Suppressor macrophage (primary cell): ENCODE measurements at places on chromosomes 16 and 17.

DNA sequence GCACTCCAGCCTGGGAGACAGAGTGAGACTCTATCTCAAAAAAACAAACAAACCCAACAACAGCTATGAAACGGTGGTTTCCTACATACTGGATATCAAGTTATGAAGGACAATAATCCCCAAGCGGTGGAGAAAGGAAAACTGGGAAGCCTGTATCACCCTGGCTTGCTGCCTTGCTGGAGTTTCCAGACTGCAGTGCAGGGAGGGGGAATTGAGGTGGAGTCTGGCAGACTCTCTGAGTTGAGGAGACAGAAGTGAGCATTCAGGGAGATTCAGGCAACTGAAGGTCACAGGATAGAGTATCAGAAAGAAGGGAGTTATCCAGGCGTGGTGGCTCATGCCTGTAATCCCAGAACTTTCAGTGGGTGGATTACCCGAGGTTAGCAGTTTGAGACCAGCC is 11.9 kb downstream of the QRICH2 start:
- no peak for DNase-seq

GRCh38 chr16:8958344-8959167 is 5.2 kb downstream of the USP7 start:
- DNase-seq = peak; percentile 59

- no peak for DNase-seq
Observed at GRCh38 chr16:68374246-68374805, 63.5 kb downstream of the PRMT7 start.

DNA sequence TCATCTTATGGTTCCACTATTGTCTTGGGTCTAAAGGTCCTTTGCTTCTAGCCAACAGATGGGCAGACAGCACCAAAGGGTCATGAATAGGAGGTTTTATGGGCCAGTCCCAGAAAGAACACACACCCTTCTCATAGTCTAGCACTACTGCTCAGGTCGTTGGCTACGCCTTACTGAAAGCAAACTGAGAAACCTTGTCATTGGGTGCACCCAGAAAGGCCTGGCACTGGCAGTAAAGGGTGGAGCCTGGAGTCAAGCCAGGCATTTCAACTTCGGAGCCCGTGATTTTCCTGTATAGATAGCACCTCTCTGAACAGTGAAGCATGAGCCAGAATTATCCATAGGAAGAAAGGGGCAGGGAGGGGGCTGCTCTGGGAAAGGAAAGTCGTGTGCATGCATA is 74.9 kb downstream of the VAT1L start:
- no peak for DNase-seq

- DNase-seq = peak; percentile 62
Observed at GRCh38 chr17:17723354-17724261, 42.4 kb downstream of the RAI1 start.

- DNase-seq = no peak
Observed at GRCh38 chr17:65544672-65545071, 16.8 kb downstream of the AXIN2 start.

- no peak for DNase-seq
Observed at GRCh38 chr17:60671482-60671881, 6.2 kb upstream of the BCAS3 start.

DNA sequence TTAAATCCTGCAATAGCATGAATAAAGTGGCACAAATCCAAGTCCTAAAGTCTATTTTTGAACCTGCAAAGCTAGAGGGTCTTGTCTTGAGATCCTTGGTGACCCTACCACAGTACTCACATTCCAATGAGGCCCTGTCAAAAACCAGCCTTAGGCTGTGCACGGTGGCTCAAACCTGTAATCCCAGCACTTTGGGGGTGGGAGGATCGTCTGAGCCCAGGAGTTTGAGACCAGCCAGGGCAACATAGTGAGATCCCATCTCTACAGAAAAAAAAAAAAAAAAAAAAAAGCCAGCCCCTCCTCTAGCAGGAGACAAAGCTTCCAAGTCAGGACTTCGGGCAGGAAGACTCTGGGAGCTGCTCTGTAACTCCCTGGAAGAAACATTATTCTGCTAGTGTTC is 16.3 kb downstream of the CYTH1 start:
- DNase-seq = no peak

DNA sequence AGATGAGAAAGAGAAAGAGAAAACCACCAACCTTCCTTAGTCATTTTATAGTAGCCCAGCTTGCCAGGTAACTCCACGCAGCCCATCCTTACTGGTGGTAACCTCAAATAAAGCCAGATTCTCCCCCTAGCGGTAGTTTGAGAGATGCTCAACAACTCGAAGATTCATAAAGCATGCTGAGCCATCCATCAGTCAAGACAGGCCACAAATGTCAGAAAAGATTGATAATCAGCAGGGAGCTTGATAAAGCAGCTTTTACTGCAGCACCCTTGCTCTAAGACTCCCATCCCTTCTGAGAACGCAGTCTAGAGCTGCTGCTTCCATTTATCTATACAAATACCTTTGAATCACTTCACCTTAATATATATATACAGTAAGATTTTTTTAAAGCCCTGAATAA is 451.5 kb upstream of the HSBP1 start:
- peak; percentile 31 for DNase-seq

DNA sequence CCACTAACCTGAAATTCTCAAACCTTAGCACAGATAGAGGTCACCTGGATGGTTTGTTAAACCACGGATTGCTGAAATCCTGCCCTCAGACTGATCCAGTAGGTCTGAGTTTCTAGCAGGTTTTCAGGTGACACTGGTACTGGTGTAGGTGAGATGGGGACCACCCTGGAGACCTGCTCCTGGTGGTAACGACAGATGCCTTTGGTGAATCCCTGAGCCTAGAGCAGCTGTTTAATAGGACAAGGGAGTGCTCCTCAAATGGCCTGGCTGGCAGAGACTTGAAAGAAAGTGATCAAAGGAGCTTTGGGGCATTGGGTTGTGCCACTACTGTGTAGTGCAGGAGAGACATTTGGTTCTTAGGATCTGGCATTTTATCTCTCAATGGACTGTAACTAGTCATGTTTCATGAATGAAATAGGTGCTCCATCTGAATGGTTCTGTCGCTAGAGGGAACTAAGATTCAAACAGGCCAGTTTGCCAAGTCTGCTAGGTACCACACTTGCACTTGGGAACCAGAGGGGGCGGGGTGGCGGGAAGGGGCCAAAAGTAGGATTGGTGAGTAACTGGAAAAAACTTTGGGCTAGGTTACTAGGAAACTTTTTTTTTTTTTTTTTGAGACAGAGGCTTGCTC is 2.9 kb upstream of the IFI35 start:
- DNase-seq = no peak

- DNase-seq = peak; percentile 91
Observed at GRCh38 chr16:53099318-53100130, 44.7 kb downstream of the CHD9 start.

DNA sequence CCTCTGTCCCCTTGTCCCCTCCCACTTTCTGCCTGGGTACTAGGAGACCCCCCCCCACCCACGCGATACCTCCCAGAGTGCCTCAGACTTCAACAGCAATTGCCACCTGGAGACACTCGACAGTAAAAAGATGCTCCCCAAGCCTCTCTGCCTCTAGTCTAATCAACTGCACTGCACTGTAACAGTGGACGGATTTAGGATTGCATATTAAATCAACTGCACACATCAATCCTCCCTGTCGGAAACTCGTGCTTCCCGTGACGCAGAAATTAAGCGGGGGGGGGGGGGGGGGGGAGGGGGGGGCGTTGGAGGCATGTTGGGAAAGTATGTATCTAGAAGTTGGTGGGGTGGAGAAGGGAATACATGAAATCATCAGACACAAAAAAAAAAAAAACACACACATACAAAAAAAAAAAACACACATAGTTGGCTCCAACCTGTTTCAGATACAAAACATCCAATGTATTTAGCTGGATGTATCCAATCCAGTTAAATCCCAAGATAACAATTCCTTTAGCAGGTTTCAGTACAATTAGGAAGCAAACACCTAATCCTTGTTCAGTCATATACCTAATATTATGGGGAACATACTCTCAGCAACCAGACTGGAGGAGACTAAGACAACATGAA is 29.7 kb downstream of the FAM222B start:
- peak; percentile 66 for DNase-seq

DNA sequence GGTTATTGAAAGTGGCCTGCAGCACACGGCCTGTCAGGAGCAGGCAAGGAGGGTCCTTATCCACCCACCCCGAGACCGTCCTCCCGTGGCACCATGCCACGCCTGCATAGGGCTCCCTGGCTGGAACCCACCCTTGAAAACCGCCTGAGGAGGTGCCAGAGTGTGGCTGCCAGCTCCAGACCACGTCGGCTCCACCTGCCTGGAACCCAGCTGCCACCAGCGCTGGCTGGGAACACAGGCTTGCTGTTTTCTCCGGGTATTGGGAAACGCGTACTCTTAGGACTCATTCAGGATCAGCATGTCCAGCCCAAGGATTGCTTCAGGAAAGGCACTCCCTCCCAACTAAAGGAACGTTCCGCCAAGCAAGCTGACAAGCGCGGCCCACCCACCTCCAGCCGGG is 6.7 kb downstream of the ARL16 start:
- DNase-seq = no peak

GRCh38 chr17:17106756-17107155 is 64.5 kb downstream of the MPRIP start:
- DNase-seq = no peak

- peak; percentile 89 for DNase-seq
Observed at GRCh38 chr16:89031715-89032659, 55.0 kb upstream of the CBFA2T3 start.

DNA sequence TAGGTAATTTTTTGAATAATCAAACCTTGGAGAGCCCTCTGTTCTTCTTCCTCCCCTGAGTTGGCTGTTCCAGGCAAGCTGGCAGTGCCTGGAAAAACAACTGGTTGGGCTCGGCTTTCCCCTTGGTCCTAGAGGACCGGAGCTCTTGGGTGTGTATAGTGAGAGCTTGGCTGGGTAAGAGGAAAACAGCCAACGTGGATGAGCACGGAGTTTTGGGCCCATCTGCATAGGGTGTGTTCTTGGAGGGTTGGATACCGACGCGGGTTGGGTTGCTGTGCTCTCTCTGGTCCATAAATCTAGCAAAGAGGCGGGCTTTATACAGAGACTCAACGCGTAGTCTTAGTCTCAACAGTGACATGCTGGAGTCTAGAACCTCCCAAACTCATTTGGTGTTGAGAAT is 23.2 kb downstream of the ITGB3 start:
- peak; percentile 11 for DNase-seq

GRCh38 chr17:39655105-39655504 is 10.0 kb upstream of the TCAP start:
- no peak for DNase-seq

- DNase-seq = no peak
Observed at GRCh38 chr17:50154604-50155003, 4.1 kb upstream of the PPP1R9B start.

GRCh38 chr17:1312261-1312870 is 32.9 kb downstream of the TRARG1 start:
- peak; percentile 31 for DNase-seq

DNA sequence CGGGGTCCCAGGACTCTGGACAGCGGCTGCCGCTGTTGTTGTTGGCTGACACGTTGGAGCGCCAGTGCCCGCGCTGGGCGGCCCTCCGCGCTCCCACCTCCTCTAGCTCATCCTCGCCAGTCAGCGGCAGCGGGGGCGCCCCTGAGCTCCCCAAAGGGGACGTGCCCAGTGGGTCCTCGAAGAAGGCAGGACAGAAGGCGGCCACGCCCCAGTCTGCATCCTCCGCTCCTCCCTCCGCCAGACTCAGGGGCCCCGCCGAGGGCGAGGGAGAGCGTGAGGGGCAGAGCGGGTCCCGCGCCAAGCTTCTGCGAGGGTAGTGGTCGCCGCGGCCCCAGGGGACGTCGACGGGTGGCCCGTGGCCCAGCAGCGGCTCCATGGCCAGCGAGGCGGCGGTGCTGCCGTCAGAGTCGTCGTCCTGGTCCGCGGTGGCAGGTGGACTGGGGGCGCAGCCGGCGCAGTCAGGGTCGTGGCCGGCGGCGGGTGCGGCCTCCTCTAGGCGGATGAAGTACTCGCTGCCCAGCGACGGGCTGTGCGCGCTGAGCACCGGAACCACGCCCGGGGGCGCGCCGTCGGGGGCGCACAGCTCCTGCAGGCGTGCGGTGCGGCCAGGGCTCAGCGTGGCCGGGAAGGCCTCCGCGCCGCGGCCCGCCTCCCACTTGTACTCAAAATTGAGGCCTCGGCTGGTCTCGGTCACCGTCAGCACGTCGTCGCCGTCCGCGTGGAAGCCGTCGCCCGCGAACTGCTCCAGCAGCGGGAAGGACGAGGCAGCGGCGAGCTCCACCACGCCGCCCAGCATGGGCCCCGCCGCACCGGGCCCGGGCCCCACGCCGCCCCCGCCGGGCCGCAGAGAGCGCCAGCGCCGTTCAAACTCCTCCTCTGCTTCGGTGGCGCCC is 43.2 kb upstream of the PVALEF start:
- DNase-seq = no peak

- no peak for DNase-seq
Observed at GRCh38 chr17:42310787-42311215, 22.5 kb downstream of the STAT5A start.

GRCh38 chr16:64627288-64627687 is 494.6 kb downstream of the CDH11 start:
- no peak for DNase-seq

- no peak for DNase-seq
Observed at GRCh38 chr17:1742371-1743087, at the start of gene SERPINF2. TSS of gene SERPINF2 (plus strand) at chr17:1742871. CDS start at chr17:1744996, 2,125 bp downstream.

- peak; percentile 47 for DNase-seq
Observed at GRCh38 chr17:28065706-28066105, 23.2 kb downstream of the NLK start.
